GM23248 (cell line): ENCODE measurements at places on chromosomes 7 and 10.
A peak's percentile ranks its signal among the peaks of the same experiment; 100 is the strongest.

DNA sequence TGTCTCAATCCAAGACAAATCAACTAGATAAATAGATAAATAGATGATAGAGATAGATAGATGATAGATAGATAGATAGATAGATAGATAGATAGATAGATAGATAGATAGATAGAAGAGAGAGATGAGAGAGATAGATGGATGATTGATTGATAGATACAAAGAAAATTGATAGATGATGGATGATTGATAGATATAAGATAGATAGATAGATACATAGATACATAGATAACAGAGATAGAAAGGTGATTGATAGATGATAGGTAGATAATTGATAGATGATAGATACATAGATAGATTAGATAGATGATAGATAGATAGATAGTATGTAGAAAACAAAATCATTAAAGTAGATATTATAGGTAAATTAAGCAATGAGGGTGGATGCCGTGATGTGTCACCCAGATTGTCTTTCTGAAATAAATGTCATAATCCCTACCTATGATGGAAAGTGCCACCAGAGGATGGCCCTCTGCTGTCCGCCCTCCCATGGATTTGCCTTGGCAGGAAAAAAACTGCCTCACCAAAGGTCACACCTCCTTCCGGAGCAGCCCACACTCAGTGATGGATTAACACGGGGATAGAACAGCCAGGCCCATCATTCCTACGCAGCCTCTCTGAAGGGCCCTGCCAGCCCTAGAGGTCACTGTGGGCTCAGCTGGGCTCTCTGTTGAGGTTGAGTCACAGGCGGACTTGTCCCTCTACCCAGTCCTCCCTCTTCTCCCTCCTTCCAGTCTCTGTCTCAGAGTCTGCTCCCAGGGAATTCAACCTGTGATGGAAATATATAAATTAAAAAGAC is 50.8 kb downstream of the KCNH2 start:
- H3K4me1 ChIP-seq = no peaks in the 10 kb centered on the region
- H3K27ac ChIP-seq = no peak overlapping the region
- no peak for DNase-seq

DNA sequence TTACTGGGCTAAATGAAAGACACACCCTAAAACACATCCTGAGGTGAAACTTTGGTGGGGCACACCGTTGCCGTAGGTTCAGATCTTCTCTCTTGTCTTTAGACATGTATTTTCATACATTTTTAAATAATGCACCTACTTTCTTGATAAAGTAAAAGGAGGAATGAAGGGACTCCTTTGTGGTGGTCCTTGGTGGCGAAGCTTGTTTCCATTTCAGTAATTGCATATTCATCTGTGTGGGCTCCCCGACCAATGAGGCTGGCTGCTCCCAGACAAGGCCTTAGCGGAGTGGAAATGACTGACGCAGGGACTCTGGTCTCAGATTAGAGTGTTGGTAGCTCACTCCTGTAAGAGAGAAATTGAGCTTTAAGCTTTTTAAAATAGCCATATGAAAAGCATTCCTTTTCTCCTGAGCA is 815 bp downstream of the CCSER2 start:
- H3K4me1 ChIP-seq = peaks cover 16% of the 10 kb centered on the region
- DNase-seq = peak; percentile 76
- peak overlapping the region; percentile 93 for H3K4me3 ChIP-seq
- H3K36me3 ChIP-seq = no peaks in the 10 kb centered on the region
- peak overlapping the region; percentile 75 for H3K27ac ChIP-seq

DNA sequence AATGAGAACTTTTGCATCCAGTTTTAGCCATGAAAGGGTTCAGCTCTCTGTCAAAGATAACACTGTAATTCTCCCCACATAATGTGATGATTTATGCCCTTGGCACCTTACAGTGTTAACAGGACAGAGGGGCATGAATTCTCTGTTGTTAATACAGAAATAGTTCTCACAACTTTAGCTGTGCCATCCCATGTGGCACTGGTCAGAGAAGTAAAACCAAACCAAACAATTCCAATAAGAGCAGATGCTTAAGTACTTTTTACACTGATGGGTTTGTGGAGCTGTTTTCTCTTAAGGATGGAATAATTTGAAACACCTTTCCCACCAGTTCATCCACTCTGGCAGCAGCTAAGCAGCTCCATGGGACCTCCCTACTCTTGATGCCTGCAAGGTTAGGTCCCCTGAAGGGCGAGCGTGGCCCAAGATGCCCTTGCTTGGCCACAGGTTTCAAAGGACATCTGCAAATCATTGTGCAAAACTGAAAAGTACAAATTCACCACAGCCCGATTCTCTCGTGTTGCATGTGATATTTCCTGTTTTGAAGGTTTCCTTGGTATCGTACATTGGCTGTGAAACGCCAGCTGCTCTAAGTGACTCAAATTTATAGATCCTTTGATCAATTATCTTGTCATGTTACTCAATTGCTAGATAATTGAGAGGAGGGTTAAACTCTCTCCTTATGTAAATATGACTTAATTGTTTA is 82.5 kb upstream of the CREB5 start:
- peaks cover 17% of the 10 kb centered on the region for H3K4me1 ChIP-seq
- peak overlapping the region; percentile 45 for H3K4me3 ChIP-seq
- no peaks in the 10 kb centered on the region for H3K27me3 ChIP-seq
- DNase-seq = peak; percentile 46
- no peak overlapping the region for H3K27ac ChIP-seq

DNA sequence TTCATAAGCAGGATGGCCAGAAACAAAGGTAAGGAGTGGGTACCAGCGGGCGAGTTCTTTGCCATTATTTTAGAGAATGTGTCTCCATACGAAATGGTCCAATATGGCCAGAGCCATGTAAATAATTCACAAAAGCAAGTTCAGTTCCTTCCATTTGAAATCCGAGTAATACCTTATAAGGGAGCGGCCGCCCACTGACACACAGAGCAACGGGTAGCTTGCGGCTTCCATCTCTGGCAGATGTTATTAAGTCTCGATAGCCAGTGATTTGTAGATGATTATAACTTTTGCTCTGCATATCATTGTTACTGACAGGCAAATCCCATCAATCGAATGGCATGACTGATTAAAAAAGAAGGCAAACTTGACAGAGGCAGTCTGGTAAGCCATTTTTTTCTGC is 63.2 kb downstream of the GFRA1 start:
- H3K4me3 ChIP-seq = no peak overlapping the region
- DNase-seq = no peak
- H3K4me1 ChIP-seq = peaks cover 6% of the 10 kb centered on the region; the same call in 1 of the 2 replicates

DNA sequence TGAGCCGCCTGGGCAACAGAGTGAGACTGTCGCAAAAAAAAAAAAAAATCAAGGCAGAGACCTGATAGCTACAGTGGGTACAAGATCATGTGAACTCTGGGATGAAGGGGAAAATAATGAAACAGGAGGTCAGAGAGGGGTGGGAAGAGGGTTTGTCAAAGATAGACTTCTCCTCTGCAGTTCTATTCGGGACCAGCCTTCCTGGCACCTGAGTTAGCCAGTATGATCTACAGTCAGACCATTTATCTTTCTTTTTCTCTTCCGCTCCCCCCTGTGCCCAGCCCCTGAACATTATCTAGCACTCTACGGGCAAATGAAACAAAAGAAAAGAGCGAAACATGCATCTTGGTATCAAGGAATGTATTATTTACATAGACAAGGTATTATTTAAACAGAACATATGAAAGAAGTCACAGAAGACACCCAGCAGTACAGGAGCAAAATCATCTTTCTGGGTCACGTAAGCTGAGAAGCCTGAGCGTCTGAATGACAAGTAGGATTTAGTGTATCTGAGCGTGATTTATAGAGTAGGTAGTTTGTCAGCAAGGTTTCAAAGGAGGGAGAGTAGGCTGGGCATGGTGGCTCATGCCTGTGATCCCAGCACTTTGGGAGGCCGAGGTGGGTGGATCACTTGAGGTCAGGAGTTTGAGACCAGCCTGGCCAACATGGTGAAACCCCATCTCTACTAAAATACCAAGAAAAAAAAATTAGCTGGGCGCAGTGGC is 109.0 kb downstream of the PRKCQ start:
- no peak overlapping the region for H3K27ac ChIP-seq
- no peaks in the 10 kb centered on the region for H3K4me1 ChIP-seq
- DNase-seq = no peak
- H3K27me3 ChIP-seq = 0 out of 2 replicates have a peak, but pooled peaks cover 8% of the 10 kb centered on the region
- H3K4me3 ChIP-seq = no peak overlapping the region

- H3K4me3 ChIP-seq = no peak overlapping the region
- peak; percentile 55 for DNase-seq
- H3K27ac ChIP-seq = no peak overlapping the region
- no peaks in the 10 kb centered on the region for H3K27me3 ChIP-seq
- H3K4me1 ChIP-seq = peaks cover 8% of the 10 kb centered on the region; the same call in 1 of the 2 replicates
Measured at GRCh38 chr7:48139459-48139858, 31.8 kb upstream of the ABCA13 start.

- H3K4me1 ChIP-seq = peaks cover 12% of the 10 kb centered on the region
- H3K4me3 ChIP-seq = no peak overlapping the region
- H3K27ac ChIP-seq = no peak overlapping the region
- DNase-seq = no peak
Measured at GRCh38 chr7:149023662-149024061, 4.6 kb downstream of the PDIA4 start.

DNA sequence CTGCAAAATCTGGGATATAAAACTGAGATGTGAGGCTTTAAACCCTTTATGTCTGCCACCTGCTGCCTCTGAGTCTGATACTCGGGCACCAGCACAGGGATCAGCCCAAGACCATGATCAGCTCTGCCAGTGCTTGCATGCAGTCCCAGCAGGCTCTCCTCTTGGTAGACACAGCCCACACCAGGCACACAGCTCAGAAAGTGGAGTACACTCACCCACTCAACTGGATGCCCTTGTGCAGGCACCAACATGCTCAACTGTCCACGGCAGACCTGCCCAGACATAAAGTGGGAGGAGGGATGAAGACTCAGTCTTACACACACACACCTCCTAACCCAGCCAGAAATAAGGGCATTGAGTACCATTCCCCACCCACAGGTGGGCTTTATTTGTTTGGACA is 18.2 kb upstream of the MYH16 start:
- H3K4me3 ChIP-seq = no peak overlapping the region
- H3K4me1 ChIP-seq = no peaks in the 10 kb centered on the region
- H3K27ac ChIP-seq = no peak overlapping the region
- no peaks in the 10 kb centered on the region for H3K36me3 ChIP-seq

DNA sequence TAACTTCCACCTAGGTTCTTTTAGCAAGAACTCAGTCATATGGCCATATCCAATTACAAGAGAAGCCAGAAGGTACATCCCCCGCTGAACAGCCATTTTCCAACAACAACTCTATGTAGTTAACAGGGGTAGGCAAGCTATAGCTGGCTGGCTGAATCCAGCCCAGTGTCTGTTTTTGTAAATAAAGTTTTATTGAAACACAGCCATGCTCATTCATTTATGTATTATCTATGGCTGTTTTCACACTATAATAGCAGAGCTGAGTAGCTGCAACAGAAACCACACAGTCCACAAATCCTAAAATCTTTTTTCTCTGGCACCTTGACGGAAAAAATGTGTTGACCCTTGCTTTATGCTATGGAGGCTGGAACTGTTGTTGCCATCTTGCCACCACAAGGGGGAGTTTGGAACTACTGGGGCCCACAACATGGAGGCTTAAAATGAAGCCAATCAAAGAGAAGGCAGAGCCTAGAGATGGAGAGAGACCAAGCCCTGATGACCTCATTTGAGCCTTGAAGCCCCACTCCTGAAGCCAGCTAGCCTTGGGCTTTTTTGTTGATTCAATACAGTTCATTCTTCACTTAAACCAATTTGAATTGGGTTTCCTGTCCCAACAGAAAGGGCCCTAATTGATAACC is 33.3 kb upstream of the XPNPEP1 start:
- H3K4me1 ChIP-seq = peaks cover 5% of the 10 kb centered on the region; the same call in 1 of the 2 replicates
- no peaks in the 10 kb centered on the region for H3K36me3 ChIP-seq
- H3K4me3 ChIP-seq = no peak overlapping the region
- H3K27me3 ChIP-seq = no peaks in the 10 kb centered on the region
- peak; percentile 74 for DNase-seq
- no peak overlapping the region for H3K27ac ChIP-seq

DNA sequence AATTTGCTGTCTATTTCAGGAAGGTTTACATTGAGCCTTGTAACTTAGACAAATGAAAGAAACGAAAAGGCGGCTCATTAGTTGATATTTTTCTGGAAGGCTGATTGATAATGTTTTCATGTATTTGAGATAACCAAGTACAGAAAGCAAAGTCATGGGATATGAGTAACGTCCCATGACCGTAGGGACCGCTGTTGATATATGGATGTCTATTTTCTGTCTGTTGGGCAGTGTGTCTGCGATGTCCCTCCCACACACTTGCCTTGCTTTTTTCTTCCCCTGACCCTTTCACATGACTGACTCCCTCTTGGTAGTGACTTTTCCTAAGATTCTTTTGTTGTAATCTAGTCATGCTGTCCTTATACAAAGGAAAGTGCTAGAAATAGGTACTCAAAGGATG is 57.0 kb upstream of the GPR158 start:
- no peaks in the 10 kb centered on the region for H3K36me3 ChIP-seq
- H3K4me1 ChIP-seq = peaks cover 8% of the 10 kb centered on the region
- DNase-seq = no peak

GRCh38 chr10:88926566-88927415 is 25.8 kb downstream of the ACTA2 start:
- peak; percentile 88 for DNase-seq
- H3K4me1 ChIP-seq = peaks cover 28% of the 10 kb centered on the region
- peak overlapping the region; percentile 88 for H3K27ac ChIP-seq
- H3K27me3 ChIP-seq = no peaks in the 10 kb centered on the region
- H3K36me3 ChIP-seq = peaks cover 7% of the 10 kb centered on the region; the same call in 1 of the 2 replicates

DNA sequence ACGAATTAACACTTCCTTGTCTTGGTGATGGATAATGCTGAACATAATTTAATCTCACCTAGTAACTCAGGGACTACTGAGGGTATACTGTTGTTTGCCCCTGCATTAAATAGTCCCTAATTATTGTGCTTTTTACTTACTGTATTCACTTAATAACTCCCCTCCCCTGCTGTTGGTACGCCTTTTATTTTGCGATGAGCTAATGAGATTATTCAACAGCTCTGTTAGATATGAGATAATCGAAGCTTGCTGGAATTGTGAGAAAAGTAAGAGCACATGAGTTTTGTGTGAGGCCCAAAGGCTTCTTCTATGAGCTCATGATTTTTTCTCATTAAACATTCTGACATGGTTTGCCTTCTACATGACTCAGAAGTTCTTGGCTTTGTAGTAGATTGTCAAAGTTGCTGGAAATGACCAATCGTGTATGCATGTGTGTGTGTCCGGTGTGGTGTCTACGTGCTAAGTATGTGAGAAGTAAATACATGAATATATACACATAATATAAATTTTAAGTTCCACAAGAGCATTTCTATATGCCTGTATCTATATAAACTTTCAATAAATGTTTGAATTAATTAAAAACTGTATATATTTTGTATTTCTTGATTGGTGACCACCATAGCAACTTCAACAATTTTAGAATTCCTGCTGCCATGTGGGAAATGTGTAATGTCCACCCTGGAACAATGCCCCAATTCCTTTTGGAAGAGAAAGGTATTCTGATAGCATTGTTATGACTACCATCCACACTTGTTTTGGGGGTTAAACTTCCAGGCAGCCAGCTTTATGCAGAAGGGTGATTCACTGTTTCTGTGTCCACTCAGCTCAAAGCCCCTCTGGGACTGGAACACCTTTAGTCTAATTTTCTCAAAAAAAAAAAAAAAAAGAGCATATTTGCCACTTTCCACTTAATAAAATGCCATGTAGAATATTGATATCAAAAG is 106.2 kb downstream of the SAMD9 start:
- no peaks in the 10 kb centered on the region for H3K27me3 ChIP-seq
- DNase-seq = peak; percentile 97
- H3K4me3 ChIP-seq = peak overlapping the region; percentile 23; the same call in 1 of the 2 replicates
- H3K36me3 ChIP-seq = no peaks in the 10 kb centered on the region
- peaks cover 41% of the 10 kb centered on the region for H3K4me1 ChIP-seq
- peak overlapping the region; percentile 78 for H3K27ac ChIP-seq

- DNase-seq = peak; percentile 58
- no peak overlapping the region for H3K27ac ChIP-seq
- peaks cover 13% of the 10 kb centered on the region; the same call in 1 of the 2 replicates for H3K36me3 ChIP-seq
- no peak overlapping the region for H3K4me3 ChIP-seq
- peaks cover 9% of the 10 kb centered on the region for H3K4me1 ChIP-seq
Measured at GRCh38 chr7:139620676-139621344, 97.3 kb downstream of the CLEC2L start.
